Suppressor macrophage (primary cell): ENCODE measurements at places on chromosomes 3 and 15.

DNA sequence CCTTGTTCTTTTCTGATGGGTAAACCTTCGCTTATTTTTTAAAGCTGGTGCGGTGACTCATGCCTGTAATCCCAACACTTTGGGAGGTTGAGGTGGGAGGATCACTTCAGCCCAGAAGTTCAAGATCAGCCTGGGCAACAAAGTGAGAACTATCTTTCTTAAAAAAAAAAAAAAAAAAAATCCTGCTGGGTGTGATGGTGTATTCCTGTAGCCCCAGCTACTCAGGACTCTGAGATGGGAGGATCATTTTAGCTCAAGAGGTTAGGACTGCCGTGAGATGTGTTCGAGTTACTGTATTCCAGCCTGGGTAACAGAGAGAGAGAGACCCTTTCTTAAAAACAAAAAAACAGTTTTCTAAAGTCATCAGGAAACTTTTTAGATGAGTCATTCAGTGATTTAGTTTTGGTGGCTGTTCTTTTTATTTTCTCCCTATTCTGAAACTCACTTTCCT, 37.7 kb downstream of the SLMAP start:
- no peak for DNase-seq

DNA sequence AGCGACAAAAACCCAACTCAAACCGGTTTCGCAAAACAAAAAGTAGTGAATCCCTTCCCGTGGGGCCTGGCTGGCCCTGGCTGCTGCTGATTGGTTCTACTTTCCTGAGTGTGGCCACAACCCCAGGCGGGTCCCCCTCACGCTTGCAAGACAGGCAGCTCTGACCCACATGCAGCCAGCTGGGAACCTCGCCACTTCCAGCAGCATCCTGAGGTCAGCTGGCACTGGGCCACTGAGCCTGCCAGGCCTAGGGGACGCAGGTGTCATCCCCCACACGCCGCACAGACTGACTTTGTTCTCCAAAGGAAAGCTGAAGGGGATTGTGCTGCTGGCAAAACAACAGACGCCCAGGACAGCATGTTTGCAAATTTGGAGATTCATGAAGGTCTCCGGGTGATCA, 111.1 kb downstream of the TPRA1 start:
- DNase-seq = no peak

- DNase-seq = no peak
These were observed 99.6 kb downstream of the STRIT1 start for GRCh38 chr3:155193868-155194267.

DNA sequence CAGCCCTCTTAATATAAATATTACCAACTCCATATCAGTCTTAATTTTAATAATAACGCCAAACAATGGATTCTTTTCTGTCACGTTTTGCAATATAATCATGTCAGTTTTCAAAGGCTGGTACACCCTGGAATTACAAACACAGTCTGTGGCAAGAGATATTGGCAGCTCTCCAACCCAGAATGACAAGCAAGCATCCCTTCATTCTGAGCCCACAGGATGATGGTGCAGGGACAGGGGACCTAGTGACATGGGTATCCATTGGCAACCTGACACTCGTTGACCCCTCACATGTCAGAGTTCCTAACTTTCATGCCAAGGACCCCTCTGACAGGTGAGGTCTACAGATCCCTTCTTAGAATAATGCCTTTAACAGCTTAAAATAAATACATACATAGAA, 154.5 kb upstream of the TSC22D2 start:
- peak; percentile 34 for DNase-seq

GRCh38 chr3:71536376-71536965, 47.1 kb downstream of the FOXP1 start:
- peak; percentile 34 for DNase-seq
